ENCODE measurements at places on chromosomes 3 and 15.

DNA sequence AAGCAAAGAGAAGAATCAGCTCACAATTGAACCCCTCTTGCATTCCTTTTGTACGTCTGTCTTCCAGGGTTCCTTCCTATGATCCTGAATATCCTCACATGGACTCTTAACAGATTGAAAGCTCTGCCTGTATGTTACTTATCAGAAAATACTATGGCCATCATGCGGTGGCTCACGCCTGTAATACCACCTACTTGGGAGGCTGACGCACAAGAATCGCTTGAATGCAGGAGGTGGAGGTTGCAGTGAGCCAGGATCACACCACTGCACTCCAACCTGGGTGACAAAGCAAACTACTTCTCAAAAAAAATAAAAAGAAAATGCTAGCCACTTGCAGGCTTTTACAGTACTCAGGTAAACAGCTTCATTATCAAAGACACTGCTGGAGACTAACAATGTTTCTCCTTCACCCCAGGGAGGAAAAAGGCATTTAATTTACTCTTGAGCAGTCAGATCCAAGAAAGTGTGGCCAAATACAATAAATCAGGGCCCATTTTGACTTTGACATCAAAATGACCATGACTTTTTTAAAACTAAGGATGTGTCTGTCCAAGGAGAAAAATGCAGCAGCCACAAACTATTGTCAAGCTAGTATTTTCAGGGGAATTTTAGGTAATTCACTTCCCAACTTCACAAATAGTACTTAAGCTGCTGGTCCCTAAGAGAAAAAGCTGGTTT is 27.3 kb downstream of the NPTN start:
- no peak for DNase-seq

DNA sequence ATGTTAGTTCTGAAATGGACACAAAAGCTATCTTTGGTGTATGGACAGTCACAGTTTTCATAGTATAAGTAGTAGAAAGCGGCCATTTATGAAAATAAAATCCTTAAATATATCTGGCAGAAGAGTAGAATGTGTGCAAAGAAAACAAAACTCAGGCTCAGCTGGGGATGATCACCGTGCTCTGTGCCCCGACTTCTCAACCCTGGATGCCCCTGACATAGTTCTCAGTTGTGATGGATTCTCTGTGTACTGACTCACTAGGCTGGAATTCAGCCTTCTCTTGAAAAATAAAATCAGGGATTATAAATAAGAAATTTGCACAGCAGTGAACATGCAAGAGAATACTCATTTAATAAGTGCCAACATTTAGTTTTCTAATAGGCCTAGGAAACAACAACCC is 925.1 kb upstream of the NR2F2 start:
- no peak for DNase-seq

- no peak for DNase-seq
Measured at GRCh38 chr3:192830291-192831110, 87.2 kb downstream of the MB21D2 start.

GRCh38 chr3:126954141-126954842 is 28.6 kb upstream of the PLXNA1 start:
- no peak for DNase-seq

- no peak for DNase-seq
Measured at GRCh38 chr15:65130941-65131340, 2.7 kb downstream of the PDCD7 start.
